Activated CD8-positive, alpha-beta T cell treated with anti-CD3 and anti-CD28 coated beads for 36 hours (primary cell): ENCODE measurements at places on chromosomes 3 and 15. TPM values are rescaled to one million over a fixed set of nuclear protein-coding genes. Genes with fewer than 3 reads are reported as not detected.
A peak's percentile ranks its signal among the peaks of the same experiment; 100 is the strongest.

GRCh38 chr3:48305396-48305795, 28.1 kb downstream of the SPINK8 start:
- no peak for DNase-seq
- H3K4me3 ChIP-seq, result no peak overlapping the region
- peaks cover 7% of the 10 kb centered on the region for H3K36me3 ChIP-seq
- H3K4me1 ChIP-seq, result peaks cover 7% of the 10 kb centered on the region

- no peak for DNase-seq
- no peaks in the 10 kb centered on the region for H3K36me3 ChIP-seq
- H3K4me1 ChIP-seq, result no peaks in the 10 kb centered on the region
- H3K27me3 ChIP-seq, result no peaks in the 10 kb centered on the region
- no peak overlapping the region for H3K4me3 ChIP-seq
- no peak overlapping the region for H3K27ac ChIP-seq
These were observed 69.4 kb downstream of the EXOG start for GRCh38 chr3:38565339-38566214.

LDHAL6B gene
- total RNA-seq, result not detected

GRCh38 chr15:67144609-67145311, 79.4 kb downstream of the SMAD3 start:
- DNase-seq, result no peak
- H3K4me1 ChIP-seq, result peaks cover 81% of the 10 kb centered on the region
- no peaks in the 10 kb centered on the region for H3K27me3 ChIP-seq
- no peaks in the 10 kb centered on the region for H3K36me3 ChIP-seq

SLC28A2 gene
- total RNA-seq, result not detected

GRCh38 chr3:38998086-38998485, 53.7 kb downstream of the SCN11A start:
- H3K27me3 ChIP-seq, result peaks cover 3% of the 10 kb centered on the region
- no peak for DNase-seq
- H3K4me3 ChIP-seq, result no peak overlapping the region
- no peaks in the 10 kb centered on the region for H3K36me3 ChIP-seq
- H3K4me1 ChIP-seq, result no peaks in the 10 kb centered on the region

DNA sequence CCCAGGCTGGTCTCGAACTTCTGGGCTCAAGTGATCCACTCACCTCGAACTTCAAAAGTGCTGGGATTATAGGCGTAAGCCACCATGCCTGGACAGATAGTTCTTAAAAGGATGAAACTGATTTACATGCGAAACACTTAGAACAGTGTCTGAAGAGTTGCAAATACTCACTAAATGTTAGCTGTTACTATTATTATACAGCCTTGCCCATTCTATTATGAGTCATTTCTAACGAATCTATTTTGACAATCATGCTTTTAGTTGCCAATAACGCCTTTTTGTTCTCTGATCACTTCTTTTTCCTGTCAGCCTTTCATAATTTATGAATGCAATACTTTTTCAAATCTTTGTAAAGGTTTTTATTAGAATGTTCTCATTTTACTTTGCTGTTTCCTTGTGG, 112.7 kb downstream of the SNRK start:
- DNase-seq, result no peak
- H3K4me1 ChIP-seq, result peaks cover 8% of the 10 kb centered on the region
- H3K4me3 ChIP-seq, result no peak overlapping the region
- H3K27ac ChIP-seq, result no peak overlapping the region
- no peaks in the 10 kb centered on the region for H3K27me3 ChIP-seq
- no peaks in the 10 kb centered on the region for H3K36me3 ChIP-seq

SACM1L gene
- total RNA-seq, result 56.0 TPM

DNA sequence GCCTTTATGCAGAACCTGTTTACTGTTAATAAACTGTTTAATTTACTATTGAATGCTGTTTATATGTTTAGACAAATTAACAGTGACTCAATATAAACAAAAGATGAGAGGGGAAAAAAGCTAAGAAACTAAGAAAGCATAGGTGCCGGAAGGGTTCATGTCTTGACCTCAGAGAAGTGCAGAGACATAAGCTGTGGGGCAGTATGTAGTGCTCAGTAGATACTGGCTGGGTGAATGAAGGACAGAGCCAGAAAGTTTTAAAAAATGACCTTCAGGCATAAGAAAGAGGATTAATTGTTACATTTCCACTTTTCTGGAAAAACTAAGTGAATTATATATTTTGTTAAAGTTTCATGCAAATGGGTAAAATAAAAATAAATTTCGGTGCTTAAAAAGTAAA, 14.2 kb downstream of the SERPINI1 start:
- H3K4me1 ChIP-seq, result peaks cover 8% of the 10 kb centered on the region
- H3K4me3 ChIP-seq, result no peak overlapping the region
- H3K27me3 ChIP-seq, result no peaks in the 10 kb centered on the region
- no peak overlapping the region for H3K27ac ChIP-seq
- no peak for DNase-seq

GRCh38 chr3:129618901-129619671, 12.6 kb upstream of the PLXND1 start:
- no peak for DNase-seq
- H3K27me3 ChIP-seq, result no peaks in the 10 kb centered on the region
- peaks cover 4% of the 10 kb centered on the region for H3K4me1 ChIP-seq

DNA sequence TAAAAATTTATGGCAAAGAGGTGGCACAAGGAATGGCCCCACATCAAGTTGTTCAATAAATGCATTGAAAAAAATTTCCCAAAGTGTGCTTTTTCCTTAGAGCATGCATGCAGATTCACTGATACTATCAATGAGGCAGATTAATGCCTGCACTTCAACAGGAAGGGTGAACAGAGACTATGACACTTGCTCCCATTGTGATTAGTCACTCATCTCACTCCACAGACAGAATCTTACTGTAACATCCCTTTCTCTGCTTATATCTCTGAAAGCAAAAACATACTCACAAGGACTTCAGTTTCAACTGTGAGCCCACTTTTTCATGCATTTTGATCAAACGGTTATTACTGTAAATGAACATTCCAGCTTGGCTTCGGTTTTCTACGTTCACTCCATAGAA, 60.9 kb downstream of the MORC1 start:
- H3K4me3 ChIP-seq, result no peak overlapping the region
- DNase-seq, result no peak
- H3K27ac ChIP-seq, result no peak overlapping the region
- H3K4me1 ChIP-seq, result no peaks in the 10 kb centered on the region

- H3K27ac ChIP-seq, result no peak overlapping the region
- H3K4me3 ChIP-seq, result no peak overlapping the region
- peaks cover 5% of the 10 kb centered on the region for H3K27me3 ChIP-seq
- H3K4me1 ChIP-seq, result no peaks in the 10 kb centered on the region
- H3K36me3 ChIP-seq, result no peaks in the 10 kb centered on the region
These were observed 49.9 kb downstream of the CLEC3B start for GRCh38 chr3:45075821-45076625.

DNA sequence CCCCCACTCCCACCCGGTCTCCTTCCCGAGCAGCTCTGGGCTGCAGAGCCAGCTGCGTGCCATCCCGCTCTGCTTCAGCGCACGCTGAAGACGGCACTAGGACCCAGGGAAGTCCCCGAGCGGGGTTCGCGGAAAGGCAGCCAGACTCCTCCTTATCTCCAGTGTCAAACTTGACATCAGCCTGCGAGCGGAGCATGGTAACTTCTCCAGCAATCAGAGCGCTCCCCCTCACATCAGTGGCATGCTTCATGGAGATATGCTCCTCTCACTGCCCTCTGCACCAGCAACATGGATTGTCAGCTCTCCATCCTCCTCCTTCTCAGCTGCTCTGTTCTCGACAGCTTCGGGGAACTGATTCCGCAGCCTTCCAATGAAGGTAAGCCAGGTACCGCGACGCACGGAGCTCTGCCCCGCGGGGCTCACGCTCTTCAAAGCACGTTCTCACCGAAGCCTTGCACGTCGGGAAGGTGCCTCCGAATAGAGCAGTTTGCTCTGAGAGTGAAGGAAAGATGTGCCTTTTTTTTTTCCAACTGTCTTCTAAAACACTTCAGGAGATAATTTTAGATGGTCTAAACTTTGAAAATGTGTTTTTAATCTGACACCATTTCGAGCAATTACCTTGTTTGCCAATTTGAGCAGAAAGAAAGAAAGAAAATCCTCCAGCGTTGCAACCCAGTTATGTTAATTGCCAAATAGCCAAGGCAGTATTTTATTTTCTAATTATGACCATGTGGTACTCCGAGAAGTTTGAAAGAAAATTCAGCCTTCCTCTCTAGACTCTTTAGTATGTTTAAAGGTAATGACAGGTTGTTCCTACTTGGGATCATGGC, at the start of gene EPHA3:
EPHA3 (plus strand) TSS at position 161 of the 830 bp plus-strand sequence; CDS start at position 289, 128 bp downstream.
- no peaks in the 10 kb centered on the region for H3K36me3 ChIP-seq
- peaks cover 12% of the 10 kb centered on the region for H3K4me1 ChIP-seq
- peaks cover 16% of the 10 kb centered on the region for H3K27me3 ChIP-seq
- H3K4me3 ChIP-seq, result peak within 1 kb of the TSS; percentile 60
- H3K27ac ChIP-seq, result no peak within 1 kb of the TSS
